ENCODE measurements at places on chromosomes 12 and 14.

DNA sequence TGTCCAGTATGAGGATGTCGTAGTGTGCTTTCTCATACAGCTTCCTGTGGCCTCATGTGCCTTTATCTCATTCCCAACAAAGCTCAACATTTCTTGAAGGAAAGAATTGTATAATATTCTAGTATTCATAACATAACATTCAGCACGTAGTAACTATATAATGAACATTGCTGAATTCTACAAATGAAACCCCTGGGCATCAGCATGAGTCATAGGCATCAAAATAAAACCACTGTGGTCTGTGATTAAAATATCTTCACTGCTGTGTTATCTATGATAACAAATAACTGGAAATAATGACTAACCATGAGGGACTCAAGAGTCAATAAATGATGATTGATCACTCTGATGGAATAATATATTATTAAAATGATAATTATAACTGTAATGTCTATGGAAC, 255.2 kb downstream of the EMP1 start:
- DNase-seq, result no peak

DNA sequence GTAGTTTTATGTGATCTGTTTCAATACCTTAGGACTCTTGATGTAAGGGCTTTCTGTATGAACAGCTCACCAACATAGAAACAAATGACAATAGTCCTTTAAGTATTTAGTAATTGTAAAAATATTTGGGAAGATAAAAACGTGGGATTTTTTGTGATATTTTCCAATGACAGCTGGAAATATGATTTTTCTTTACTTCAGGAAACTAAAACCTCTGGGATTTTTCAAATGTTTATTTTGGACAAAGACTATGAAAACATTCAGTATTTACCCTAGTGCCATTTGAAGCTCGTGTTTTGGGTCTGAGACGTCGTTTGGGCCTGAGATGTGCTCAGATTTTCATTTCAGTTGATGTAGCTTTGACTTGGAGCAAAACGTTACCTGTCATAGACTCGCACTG, 240.0 kb downstream of the BMP4 start:
- DNase-seq, result no peak

DNA sequence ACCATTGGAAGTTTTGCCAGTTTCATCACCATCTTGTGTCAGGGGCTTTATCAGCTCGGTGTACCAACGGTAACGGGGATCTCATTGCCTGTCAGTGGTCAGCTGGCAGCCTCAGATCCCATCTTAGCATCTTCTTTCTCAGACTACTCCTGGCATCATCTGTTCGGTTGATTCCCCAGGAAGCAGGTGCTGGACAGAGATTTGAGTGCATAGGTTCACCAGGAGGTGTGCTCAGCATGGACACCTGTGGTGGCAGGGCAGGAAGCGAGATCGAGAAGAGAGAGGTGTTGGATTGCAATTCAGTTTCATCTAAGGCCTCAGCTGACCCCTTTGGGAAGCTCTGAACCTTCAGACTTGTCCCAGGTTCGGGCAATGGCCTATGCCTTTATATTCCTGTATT, 76.0 kb downstream of the C12orf75 start:
- no peak for DNase-seq

DNA sequence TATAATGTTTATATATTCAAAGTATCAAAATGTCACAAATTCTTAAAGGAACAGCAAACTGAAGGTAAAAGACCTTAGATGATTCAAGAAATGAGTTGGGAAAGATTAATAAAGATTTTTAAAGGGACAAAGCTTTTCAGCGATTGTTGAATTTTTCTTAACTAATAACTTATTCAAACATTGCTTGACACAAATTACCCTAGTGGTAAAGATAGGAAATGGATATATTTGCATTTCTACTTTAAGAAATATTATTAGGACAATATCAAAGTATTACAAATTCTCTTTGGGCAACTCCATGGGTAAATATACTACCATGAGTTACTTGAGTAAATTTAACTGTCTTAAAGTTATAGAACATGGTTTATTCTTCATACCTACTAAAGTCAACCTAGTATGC, 266.0 kb upstream of the GARIN2 start:
- no peak for DNase-seq

GRCh38 chr14:54908190-54908589, 5.6 kb upstream of the GCH1 start:
- no peak for DNase-seq

DNA sequence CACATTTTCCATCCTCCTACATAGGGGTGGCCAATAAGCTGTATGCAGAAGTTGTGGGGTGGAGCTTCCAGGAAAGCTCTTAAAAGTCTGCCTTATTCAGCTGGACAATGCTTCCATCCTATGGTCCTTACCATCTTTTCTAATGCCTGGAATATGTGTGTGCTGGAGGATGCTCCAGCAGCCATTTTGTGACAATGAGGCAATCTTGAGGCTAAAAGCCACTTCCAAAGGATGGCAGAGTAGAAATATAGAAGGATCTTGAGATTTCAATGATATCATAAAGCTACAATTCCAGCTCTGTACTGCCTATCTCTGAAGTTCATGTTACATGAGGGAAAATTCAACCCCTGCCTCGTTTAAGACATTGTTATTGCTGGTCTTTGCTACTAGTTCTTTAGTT, 95.7 kb downstream of the APAF1 start:
- no peak for DNase-seq

DNA sequence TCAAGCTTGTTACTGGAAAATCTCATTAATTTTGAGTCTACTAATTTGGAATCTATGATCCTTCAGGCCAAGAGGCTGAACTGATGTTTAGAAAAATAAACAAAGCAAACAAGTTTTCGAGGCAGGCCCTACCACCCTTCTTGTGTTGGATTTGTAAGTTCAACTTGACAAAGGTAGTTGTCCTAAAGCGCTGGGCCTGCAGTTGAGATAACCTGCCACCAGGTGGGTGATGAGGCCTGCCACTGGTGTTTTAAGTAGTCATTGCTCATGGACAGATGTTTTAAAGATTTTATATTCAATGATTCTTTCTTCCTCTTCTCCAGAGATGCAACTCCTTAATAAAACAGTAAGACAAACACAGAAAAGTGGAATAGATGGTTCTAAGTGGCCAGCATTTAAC, 19.4 kb downstream of the ACVRL1 start:
- DNase-seq, result no peak

- no peak for DNase-seq
Measured at GRCh38 chr12:110677206-110677911, 11.6 kb downstream of the HVCN1 start.

DNA sequence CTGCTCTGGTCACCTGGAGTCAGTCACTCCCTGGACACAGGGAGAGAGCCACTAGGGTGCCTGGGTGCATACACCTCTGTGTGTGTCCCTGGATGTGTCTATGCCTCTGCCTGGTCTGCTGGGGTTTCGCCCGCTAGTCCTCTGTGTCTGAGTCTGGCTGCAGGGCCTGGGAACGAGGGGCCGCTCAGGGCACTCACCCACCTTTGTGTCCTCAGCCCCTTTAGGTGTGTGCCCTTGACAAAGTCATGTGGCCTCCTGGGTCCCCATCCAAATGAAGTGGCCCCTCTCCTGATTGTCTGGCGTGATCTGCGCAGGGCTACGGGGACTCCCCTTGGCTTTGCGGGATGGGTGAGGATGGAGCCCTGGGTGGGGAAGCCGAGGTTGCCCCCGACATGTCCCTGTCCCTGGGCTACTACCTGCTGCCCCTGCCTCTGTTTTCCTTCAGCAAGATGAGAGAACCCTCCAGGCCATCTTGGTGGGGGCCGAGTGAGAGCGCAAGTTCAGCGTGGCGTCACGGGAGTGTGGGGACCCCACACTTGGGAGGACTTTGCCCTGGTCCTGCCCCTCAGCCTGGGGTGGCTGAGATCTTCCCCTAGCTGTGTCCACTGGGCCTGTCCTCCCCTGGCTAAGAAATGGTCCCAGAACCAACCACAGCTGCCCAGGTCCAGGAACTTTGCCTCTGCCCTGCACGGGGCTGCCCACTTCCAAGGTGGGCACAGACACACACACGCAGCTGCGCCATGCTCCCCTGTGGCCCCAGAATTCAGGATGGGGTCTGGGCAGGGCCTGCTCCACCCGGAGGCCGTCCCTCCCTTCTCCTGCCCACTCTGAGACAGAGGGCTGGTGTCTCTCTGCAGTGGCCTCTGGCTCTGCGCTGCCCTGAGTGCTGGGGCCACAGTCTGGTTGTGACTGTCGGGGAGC, 2.7 kb upstream of the AHNAK2 start:
- DNase-seq, result no peak

- no peak for DNase-seq
Measured at GRCh38 chr12:26648999-26649398, 184.0 kb downstream of the ITPR2 start.

DNA sequence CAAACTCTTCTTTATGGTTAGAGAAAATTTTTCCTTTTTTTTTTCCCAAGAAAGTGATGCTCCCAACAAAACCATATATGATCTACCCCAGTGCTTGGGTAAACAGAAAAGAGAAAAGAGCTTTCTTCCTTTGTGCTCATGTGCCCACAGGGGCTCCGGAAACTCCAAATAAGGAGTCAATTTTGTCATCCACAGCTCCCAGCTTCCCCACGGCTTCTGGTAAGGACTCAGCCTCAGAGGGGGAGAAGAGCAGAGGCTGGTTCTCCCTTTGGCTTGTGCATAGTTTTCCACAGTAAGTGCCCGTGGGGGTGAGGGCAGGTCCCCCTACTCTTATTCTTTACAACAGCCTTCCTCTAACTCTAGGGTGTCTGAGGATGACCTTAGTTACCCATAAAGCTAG, 13.3 kb upstream of the RGS6 start:
- peak; percentile 24 for DNase-seq

DNA sequence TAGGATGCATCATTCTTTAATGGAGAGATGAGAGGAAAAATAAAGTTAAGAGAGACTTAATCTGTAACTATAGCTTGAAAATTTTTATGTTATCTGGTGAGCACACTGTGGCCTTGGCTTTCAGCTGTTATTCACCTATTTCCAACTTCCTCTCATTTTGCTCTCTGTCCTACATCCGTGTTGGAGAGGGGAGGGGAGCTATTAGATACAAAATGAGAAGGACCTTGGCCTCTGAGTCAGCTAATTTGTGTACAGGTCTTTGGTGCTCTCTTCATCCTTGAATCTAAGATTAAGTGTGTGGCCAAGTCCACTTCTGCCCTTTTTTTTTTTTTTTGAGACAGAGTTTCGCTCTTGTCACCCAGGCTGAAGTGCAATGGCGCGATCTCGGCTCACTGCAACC, 887 bp upstream of the APOBEC1 start:
- DNase-seq, result no peak

DNA sequence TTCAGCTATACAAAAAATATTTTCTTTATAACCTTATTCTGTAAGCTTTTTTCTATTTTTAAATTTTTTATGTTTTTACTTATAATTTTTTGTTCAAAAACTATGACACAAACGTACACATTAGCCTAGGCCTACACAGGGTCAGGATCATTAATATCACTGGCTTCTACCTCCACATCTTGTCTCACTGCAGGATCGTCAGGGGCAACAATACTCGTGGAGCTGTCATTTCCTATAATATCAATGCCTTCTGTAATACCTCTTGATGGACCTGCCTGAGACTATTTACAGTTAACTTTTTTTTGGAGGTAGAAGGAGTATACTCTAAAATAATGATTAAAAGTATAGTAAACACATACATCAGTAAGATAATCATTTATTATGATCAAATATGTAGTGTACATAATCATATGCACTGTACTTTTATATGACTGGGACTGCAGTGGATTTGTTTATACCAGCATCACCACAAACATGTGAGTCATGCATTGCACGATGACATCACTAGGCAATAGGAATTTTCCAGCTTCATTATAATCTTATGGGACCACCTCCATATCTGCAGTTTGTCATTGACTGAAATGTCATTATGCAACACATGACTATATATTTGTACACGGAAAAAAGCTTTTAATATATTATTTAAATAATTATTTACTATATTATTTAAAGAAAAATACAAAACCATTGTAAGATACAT, 18.5 kb upstream of the PMCH start:
- no peak for DNase-seq
